ENCODE measurements at places on chromosomes 3 and 15.

DNA sequence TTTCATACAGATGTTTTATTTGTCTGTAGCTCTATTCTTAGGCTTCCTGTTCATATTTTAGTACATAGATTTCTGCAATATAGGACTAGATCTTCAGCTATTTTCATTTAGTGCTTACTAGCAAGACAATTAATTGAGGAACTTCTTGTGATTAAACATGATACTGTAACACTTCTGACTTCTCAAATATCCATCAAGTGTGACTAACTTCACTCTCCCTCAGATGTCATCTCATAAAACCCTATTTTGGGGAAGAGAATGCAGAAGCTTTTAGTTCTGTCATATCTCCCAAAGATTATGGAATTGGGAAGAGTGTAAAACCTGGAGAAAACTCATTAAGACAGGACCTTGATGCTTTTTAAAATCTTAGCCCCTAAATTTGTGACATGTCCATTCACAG, 28.6 kb upstream of the GOLIM4 start:
- no peak for DNase-seq

DNA sequence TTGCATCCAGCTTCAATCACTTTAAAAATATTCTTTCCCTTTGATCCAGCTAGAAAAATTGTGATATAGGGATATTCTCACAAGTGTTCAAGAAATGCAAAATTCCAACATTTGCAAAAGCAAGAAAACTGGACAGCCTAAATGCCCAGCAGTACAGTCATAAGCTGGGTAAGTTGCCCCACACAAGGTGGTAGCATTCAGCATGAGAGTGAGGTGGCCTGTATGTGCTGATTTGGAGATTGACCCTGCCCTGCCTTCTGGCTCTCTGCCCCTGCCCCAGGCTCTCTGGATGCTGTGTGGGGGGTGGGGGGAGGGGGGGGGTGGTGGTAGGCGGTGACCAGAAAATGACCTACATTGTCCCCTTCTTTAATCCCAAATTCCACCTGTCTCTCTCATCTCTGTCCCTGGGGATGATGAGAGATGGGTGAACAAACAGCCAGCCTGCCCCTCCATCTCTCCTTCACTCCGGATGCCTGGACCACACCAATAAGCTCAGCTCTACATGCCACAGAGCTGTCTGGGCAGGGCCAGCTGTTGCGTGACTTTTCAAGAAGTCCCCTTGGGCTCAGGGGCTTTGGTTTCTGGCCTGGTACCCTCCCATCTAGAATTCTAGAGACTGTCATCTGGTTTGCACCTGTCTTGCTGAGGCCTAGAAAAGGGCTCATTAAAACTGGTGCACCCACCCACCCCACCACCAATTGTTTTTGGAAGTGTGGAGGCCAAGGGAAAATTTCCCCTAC, 42.2 kb downstream of the SLC28A1 start:
- no peak for DNase-seq

DNA sequence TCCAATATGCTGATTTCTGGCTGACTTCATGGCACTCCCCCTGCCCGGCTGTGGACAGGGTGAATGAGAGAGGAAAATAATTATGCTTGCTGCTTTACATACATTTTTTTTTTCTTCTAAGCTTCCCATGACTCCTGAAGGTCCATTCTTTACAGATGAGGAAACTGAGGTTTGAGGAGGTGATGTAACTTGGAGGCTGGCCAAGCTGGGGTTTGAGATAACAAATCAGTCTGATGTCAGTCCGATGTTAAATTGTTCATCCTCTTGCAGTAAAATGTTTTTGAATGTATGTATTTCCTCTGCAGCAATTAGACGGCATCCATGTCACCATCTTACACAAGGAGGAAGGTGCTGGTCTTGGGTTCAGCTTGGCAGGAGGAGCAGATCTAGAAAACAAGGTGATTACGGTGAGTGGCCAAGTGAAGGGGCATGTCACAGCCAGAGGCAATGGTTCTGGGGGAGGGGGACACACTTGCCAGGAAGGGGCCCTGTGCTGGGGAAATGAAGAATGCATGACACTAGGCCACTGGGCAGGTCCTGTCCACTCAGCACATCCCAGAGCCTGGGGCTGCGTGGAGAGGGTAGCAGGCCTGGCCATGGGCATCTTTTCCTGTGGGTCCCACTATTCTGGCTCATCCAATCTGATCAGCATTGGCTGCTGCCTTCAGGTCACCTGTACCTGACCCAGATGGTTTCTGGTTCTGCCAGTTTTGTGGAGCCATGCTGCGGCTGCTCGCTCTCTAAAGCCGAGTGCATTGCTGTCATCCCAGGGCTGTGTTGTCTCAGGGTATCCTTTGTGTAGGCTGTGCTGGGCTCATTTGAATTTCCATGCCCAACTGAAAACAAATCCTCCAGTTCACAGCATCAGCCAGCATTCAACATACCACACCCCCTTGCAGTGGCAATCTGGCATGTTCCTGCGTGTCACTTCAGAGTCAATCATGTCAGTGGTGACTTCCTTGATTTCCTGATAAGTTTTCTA, 20.4 kb downstream of the STARD5 start:
- no peak for DNase-seq

DNA sequence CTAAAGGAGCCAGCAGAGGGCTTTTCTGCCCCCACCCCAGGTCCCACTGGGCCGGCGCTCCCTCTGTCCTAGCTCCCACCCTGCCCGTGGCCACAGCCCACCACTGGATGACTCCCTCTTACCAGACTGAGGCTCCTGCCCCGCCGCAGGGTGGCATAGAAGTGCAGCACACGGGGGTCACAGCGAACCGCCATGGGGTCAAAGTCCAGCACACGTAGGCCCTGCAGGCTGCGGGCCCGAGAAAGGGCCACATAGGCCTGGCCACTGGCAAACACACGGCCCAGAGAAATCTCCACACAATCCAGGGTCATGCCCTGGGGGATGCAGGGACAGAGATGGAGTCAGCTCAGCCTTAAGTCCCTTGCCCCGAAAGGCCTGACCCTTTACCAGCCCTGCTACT, 9.0 kb downstream of the PIF1 start:
- DNase-seq, result no peak

DNA sequence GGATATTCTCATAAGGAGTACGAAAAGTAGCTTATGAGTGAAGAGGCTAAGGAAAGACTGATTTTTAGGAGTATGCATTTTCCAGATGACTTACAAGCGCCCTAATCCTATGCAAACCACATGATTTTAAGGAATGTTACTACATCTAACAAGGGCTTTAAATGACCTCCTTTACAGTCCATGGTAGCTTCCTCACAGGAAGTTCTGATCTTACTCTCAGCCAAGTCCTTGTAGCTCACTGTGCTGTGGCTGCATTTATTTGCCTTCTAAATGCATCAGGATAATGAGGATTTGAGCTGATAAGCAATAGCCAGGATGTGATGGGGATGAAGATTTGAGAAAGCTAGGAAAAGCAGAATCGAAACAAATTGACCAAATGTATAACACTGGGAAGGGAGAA, 896.0 kb downstream of the MCTP2 start:
- no peak for DNase-seq

GRCh38 chr3:151305060-151305774, 11.4 kb downstream of the GPR87 start:
- peak; percentile 26 for DNase-seq

DNA sequence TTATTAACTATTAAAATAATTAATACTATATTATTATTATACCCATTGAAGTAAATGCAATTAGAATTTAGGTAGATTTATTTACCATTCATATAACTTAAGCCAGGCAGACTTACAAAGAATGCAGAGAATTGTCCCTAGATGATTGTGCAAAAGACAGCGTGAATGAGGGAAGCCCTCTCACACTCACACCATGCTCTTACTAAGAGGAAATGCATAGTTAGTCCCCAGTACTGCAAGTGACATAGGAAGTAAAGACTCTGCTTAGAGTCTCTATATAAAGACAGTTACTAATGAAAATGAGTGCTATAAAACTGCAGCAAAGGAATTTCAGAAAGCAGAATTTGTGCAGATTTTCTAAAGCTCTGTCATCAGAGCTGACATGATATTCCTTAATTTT, 270.4 kb downstream of the ZBBX start:
- DNase-seq, result no peak

GRCh38 chr3:197508051-197508451, 47.7 kb downstream of the BDH1 start:
- no peak for DNase-seq

GRCh38 chr3:128935922-128936321, 56.5 kb downstream of the ACAD9 start:
- no peak for DNase-seq

DNA sequence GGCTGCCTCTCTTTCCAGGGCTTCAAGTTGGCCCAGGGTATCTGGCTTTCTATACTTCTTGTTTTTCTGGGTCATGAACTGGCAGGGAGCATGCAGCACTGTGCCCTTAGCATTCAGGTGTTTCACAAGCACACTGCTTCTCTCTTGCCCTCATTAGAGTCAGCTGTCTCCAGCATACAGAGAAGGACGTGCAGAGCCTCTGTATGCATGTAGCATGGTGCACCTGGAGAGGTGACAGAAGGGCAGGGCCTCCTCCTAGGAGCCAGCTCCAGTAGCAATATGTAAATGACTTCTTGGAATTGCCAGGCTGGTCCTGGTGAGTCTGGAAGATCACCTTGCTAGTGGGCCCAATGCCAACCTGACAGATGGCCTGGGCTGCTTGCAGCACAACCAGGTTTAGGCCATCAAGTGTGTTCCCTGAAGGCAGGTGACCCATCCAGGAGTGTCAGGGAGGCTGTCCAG, 44.8 kb upstream of the ATP2C1 start:
- DNase-seq, result no peak

GRCh38 chr3:128882719-128883118, 3.3 kb downstream of the ACAD9 start:
- DNase-seq, result no peak

DNA sequence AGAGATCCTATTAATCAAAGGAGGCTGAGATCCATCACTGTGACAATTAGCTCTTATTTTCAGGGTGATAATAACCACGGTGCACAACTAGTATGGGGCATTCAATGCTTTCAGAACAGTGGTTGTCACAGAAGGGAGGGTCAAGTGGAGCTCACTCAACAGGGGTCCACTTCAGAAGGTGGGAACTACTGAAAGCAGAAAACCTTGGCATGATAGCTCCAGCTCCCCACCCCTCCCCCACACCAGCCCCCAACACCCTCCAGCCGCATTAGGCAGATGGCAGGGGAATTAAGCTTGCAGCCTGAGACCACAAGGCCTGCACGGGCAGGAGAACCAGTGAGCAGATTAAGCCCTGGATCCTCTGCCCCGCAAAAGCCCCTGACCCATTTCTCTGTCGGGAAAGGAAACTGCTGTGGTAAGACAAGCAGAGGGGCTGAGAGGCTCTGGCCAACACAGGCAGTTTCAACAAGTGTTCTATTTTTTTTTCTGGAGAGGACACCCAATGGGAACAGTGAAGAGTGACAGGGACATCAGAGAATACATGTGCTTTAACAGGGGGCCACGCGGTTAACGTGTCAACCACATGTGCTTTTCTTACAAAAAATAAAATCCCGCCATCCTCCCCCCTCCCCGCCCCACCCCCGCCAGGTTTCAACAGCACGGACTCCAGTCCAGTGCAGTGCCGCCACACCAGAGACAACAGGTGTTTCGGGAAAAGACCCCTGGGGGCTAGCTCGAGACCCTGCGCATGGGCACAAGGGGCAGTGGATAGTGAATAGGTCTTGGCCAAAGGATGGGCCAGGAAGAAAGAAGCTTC, 997 bp downstream of the FYCO1 start:
- DNase-seq, result no peak
